Lung (tissue), 17 donors: ENCODE measurements at places on chromosomes 6 and 20. TPM values are rescaled to one million over a fixed set of nuclear protein-coding genes. Genes with fewer than 3 reads are reported as not detected.

The CYP24A1 gene
- total RNA-seq = 0.68 TPM

The DLGAP4 gene
- 67.6 TPM for total RNA-seq

The DNAAF9 gene
- total RNA-seq = 17.1 TPM

The MTFR2 gene
- total RNA-seq = 0.65 TPM

The PI16 gene
- total RNA-seq = 1.7 TPM

The OOEP gene
- total RNA-seq = 0.98 TPM

The TREM2 gene
- 1.6 TPM for total RNA-seq

The PRL gene
- not detected for total RNA-seq

The PPP1R14C gene
- total RNA-seq = 20.1 TPM

The SIM1 gene
- total RNA-seq = not detected

The BPIFB1 gene
- 61.9 TPM for total RNA-seq

The DST gene
- 340 TPM for total RNA-seq

The PROKR2 gene
- total RNA-seq = not detected

The RNF144B gene
- total RNA-seq = 56.9 TPM

The ARMH2 gene
- 1.5 TPM for total RNA-seq

The SIRPB2 gene
- 18.5 TPM for total RNA-seq

The NHSL1 gene
- total RNA-seq = 46.4 TPM

The FAM83C gene
- total RNA-seq = not detected

The TULP1 gene
- 2.6 TPM for total RNA-seq

The METTL24 gene
- total RNA-seq = 2.0 TPM

The PPP1R3G gene
- 1.5 TPM for total RNA-seq

The FAM184A gene
- total RNA-seq = 63.4 TPM

The ENPP4 gene
- total RNA-seq = 28.9 TPM

The TMEM217 gene
- total RNA-seq = 0.40 TPM

The ZC2HC1B gene
- total RNA-seq = not detected

The PTPRT gene
- total RNA-seq = 10.6 TPM

The C20orf144 gene
- not detected for total RNA-seq

The GGTLC1 gene
- 4.2 TPM for total RNA-seq

The SSTR4 gene
- total RNA-seq = not detected

The PRPH2 gene
- total RNA-seq = 2.6 TPM

The CLVS2 gene
- 0.20 TPM for total RNA-seq

The PDE10A gene
- total RNA-seq = 4.8 TPM

The ERVFRD-1 gene
- total RNA-seq = 0.18 TPM

The RAET1G gene
- 0.61 TPM for total RNA-seq
